ENCODE measurements at places on chromosomes 3 and 15.

DNA sequence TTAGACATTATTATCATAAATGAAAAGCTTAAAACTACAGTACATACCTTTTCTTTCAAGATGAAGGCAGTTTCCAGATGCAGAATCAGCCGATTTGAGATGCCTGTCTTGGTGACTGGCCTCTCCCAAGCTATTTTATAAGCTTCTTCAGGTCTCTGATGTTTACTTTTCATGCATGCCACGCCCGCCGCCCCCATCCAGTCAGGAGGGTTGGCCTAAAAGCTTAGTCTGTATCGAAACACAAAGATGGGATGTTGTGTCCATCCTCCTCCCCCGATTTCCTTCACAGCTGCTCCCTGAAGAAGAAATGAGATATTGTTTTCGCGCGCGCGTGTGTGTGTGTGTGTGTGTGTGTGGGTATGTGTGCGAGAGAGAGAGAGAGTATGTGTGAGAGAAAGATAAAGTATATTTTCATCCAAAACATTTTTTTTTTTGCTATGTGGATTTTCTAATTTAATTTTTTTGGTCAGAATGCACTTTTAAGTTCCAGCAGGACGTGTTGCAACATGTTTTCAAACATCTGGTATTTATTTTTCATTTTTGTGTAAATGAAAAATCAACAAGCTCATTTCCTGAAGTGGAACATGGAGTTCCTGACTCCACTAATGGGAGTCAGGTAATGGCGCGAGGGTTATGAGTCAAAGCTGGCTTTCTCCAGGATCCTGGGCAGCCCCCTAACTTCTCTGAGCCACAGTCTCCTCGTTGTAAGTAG, at the start of gene APOD:
Gene APOD, minus strand, starts transcription at position 110 of the 712 bp plus-strand sequence. CDS start 4,479 bp downstream, outside the sequence.
- no peak for DNase-seq

DNA sequence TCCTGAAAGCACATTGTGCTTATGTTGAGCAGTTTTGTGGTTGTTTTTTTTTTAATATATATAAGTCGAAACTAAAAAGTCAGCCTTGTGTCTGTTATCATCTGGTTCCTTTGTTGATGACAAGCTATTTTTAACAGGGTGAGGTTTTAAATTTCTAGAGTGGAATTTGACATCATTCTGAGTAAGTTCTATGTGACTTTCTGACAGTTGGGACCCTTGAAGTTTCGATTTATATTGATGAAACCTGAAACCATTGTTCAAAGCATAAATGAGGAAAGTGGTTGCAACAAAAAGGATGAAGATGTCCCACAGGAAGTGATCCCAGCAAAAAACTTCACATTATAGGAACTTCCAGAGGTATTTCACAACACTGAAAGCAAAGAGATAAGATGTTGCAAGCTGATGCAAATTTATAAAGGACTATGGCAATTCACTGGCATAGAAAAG, 94.0 kb downstream of the CYP19A1 start:
- DNase-seq = no peak

DNA sequence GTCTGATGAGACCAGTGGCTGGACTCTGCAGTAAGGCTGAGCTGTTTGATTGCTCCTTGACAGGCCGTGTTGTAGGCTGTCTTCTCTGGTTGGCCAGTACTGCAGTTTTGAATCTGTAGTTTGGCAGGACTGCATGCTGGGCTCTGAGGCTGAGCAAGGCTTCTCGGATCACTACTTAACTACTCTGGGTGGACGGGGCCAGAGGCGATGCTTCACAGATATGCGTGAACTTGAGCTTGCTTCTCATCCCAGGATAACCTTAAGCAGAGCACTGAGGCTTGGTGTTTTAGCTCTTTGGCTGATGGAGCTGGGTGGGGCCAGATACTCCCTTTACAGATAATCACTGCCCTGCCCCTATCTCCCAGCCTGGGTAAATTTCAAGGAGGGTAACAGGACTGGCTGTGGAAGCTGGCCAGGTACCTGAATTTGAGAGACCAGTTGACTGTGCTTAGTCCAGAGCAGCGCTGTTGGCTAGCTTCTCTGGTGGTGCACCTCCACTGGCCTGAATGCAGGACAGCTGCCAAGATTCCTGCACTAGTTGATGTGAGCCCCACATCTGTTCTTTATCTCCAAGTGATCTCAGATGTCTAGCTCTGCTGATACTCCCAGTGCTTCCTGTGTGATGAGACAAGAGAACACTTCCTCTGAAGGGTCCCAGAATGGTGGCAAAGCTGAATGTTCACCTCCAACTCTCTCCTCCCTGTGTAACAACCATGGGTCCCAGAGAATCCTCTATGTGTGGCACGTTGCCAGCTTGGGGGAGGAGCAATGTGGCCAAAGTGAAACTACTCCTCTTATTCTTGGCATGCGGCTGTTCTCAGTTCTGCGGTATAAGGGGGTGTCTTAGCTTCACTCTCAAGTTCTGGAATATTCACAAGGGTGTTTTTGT, 37.9 kb downstream of the RPL39L start:
- DNase-seq = peak; percentile 53

GRCh38 chr3:177057768-177058167, 139.5 kb downstream of the TBL1XR1 start:
- DNase-seq = no peak

GRCh38 chr3:52978109-52978754, 67.6 kb downstream of the SFMBT1 start:
- DNase-seq = no peak

DNA sequence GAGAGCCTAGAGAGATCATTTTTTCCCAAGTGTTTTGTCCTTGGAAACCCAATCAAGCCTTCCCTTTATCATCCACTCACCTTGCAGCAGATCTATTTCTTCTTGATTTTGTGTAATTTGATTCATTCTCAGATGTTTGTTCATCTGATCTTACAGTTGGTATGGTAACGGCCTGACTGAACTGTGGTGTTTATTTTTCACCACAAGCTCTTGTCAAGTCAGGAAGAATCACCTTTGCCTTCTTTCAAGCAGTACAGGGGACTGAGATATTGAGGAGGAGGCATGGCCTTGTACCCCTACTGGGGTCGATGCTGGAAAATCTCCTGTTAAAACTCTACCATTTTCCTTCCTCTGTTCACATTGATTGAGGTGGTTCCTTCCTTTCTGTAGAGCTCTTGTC, 361.4 kb upstream of the CFAP20DC start:
- no peak for DNase-seq

GRCh38 chr15:39752246-39752645, 30.4 kb downstream of the FSIP1 start:
- no peak for DNase-seq

DNA sequence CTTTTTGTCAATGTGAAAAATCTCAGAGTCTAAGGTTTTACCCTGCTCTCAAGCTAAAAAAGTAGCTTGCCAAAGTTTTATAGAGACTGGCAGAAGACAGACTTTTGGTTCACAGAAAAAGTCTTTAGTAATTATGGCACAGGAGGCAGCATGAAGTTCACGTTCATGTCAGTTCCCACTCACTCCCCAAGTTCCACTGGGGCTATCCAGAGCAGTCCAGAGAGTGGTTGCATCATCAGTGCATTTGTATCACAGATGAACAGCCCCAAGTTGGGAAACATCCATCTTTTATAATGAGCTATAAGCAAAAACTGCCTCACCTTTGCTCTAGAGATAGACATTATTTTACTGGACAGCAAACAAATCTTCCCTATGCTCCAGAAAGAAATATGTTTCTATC, 454.1 kb upstream of the AGTR1 start:
- no peak for DNase-seq
